ENCODE measurements at places on chromosomes 11 and 22. TPM values are rescaled to one million over a fixed set of nuclear protein-coding genes. Genes with fewer than 3 reads are reported as not detected.

OR56A3 gene
- not detected for total RNA-seq

OR6T1 gene
- total RNA-seq, result not detected

SEPTIN3 gene
- not detected for total RNA-seq

C11orf21 gene
- total RNA-seq, result not detected

ANO5 gene
- total RNA-seq, result 2.3 TPM

P2RX3 gene
- not detected for total RNA-seq

RFPL1 gene
- total RNA-seq, result not detected

TRIM51 gene
- total RNA-seq, result not detected

FOXRED2 gene
- 7.2 TPM for total RNA-seq

OR10S1 gene
- not detected for total RNA-seq

CRYBB3 gene
- total RNA-seq, result not detected

GLB1L3 gene
- total RNA-seq, result not detected

GNG3 gene
- not detected for total RNA-seq

CFAP300 gene
- 7.8 TPM for total RNA-seq

CHRM1 gene
- total RNA-seq, result not detected

LRP5 gene
- total RNA-seq, result 59.8 TPM

PLAAT2 gene
- not detected for total RNA-seq

GGT1 gene
- 0.79 TPM for total RNA-seq

Data from aortic smooth muscle cell (primary cell).